ENCODE measurements at places on chromosomes 13 and 19.

DNA sequence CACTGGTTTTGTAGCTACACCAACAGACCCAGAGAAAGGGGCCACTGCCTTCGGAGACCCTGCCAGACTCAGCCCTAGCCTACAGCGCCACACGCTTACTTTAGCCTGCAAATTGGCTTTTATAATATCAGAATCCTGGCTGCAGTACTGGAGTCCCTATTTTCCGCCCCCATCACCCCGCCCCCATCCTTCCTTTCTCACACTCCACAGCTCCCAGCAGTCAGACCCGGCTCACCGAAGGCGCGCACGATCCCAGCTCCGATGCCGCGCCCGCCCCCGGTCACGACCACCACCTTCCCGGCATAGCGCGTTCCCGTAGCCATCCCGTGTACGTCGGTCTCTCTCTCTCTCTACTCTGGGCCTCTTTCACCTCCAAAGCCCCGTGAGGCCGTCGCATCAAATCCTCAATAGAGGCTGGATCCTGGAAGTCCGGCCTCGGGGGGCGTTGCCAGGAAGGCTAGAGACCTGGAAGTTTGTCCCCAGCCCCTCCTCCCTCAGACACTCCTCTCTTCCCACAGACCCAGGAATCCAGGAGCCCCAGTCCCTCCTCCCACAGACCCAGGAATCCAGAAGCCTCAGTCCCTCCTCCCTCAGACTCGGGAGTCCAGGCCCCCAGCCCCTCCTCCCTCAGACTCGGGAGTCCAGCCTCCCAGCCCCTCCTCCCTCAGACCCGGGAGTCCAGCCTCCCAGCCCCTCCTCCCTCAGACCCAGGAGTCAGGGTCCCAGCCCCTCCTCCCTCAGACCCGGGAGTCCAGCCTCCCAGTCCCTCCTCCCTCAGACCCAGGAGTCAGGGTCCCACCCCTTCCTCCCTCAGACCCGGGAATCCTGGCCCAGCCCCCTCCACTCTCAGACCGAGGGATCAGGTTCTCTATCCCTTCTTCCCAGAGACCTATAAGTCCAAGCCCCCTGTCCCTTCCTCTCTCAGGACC is at the start of gene HSD17B14:
HSD17B14 (minus strand) TSS at position 403 of the 929 bp plus-strand sequence; CDS start at position 323, 80 bp downstream.
- no peak for DNase-seq

DNA sequence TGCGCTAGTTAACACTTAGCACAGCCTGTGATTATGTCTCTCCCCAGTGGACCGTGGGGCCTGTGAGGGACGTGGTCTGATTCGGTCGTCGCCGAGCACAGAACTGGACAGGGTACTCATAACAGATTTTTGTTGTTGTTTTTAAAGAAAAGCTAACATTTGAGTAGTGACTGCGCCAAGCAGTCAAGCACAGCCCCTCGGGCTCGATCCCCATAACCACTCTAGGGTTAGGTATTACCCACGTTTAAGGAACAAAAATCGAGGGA is 805 bp upstream of the PTOV1 start:
- no peak for DNase-seq

DNA sequence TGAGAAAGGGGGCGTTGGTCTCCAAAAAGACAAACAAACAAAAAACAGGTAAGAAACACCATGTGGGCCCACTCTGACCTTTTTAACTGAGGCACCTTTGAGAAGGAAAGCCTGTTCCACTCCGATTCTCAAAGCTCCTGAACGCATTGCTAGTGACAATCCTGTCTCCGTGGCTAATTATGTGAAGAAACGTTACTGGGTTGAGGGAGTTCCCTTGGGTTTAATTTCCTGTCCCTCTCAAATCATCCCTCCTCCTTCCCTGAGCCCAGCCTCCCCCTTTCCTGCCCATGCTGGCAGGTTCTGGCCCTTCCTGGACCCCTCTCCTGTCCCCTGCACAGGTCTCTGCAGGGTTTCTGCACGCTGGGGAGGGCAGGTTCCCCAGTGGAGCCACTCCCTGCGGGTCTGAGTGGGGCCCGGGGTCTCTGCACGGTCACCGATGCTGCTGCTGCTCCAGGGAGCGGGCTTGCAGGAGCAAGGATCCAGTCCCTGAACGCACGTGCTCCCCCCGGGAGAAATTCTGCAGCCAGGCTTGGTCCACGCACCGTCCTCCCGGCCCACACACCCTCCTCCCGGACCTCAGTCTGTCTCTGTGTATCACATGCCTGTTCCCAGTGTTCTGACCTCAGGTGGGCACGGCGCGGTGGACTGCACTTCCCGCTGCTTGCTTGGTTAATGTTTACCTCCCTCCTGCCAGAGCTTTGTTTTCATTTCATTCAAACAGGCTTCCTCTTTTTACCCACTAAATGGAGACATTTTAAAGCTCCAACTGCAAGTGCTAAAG is 76.4 kb upstream of the MCF2L start:
- no peak for DNase-seq

- no peak for DNase-seq
Measured at GRCh38 chr13:98765996-98766519, 13.6 kb upstream of the SLC15A1 start.
